ENCODE measurements at places on chromosomes 1 and 21. TPM values are rescaled to one million over a fixed set of nuclear protein-coding genes. Genes with fewer than 3 reads are reported as not detected.

LCE1A gene
- total RNA-seq = not detected

- H3K27ac ChIP-seq = no peak overlapping the region
- no peaks in the 10 kb centered on the region for H3K27me3 ChIP-seq
- H3K4me3 ChIP-seq = no peak overlapping the region
- peaks cover 3% of the 10 kb centered on the region for H3K36me3 ChIP-seq
Measured at GRCh38 chr1:245874942-245875580, 632.0 kb downstream of the SMYD3 start.

C1orf87 gene
- total RNA-seq = not detected

DNA sequence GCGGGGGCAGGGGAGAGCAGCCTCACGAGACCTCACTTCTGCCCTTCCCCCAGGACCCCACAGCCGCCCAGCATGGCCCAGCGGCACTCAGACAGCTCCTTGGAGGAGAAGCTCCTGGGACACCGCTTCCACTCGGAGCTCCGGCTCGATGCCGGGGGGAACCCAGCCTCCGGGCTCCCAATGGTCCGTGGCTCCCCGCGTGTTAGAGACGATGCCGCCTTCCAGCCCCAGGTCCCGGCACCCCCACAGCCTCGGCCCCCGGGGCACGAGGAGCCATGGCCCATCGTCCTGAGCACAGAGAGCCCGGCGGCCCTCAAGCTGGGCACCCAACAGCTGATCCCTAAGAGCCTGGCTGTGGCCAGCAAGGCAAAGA is 8.5 kb downstream of the ARHGEF16 start:
- no peak overlapping the region for H3K4me3 ChIP-seq
- H3K27me3 ChIP-seq = no peaks in the 10 kb centered on the region
- no peak overlapping the region for H3K27ac ChIP-seq
- H3K4me1 ChIP-seq = no peaks in the 10 kb centered on the region

FMO2 gene
- not detected for total RNA-seq

- H3K27ac ChIP-seq = no peak overlapping the region
- DNase-seq = no peak
- H3K4me3 ChIP-seq = no peak overlapping the region
- no peaks in the 10 kb centered on the region for H3K4me1 ChIP-seq
- no peaks in the 10 kb centered on the region for H3K36me3 ChIP-seq
Measured at GRCh38 chr1:78168306-78168705, 122.5 kb downstream of the GIPC2 start.

- no peak overlapping the region for H3K4me3 ChIP-seq
- H3K4me1 ChIP-seq = peaks cover 3% of the 10 kb centered on the region
- H3K27ac ChIP-seq = no peak overlapping the region
- no peaks in the 10 kb centered on the region for H3K36me3 ChIP-seq
- H3K27me3 ChIP-seq = no peaks in the 10 kb centered on the region
Measured at GRCh38 chr21:22343303-22343702, 1345.1 kb downstream of the NCAM2 start.

BLACAT1 gene
- total RNA-seq = 0.13 TPM
